Ureter (tissue), 1 donor: ENCODE measurements at places on chromosomes 3 and 15. TPM values are rescaled to one million over a fixed set of nuclear protein-coding genes. Genes with fewer than 3 reads are reported as not detected.

The GPR62 gene
- total RNA-seq: 0.57 TPM

The NR2E3 gene
- total RNA-seq: 0.23 TPM

The RTP1 gene
- not detected for total RNA-seq

The SLC9A9 gene
- total RNA-seq: 15.0 TPM

The RYR3 gene
- total RNA-seq: 10.6 TPM
